ENCODE measurements at places on chromosomes 1 and 21.

DNA sequence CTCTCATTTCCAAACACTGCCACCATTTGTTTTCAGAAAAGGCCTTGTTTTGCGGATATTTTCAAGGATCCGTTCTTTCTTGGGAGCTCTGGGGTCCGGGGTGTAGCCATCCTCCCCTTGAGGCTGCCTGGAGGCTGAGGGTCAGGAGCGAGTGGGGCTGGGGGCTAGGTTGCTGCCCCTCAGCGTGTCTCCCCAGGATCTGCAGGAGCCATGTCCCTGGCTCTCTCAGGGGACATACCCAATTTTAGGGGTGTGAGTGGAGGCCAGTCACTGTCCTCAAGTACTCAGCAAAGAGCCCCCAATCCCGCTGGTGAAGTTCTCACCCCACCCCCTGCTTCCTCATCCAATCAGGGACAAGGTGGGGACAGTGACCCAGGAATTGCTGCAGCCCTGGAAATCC lies 15.0 kb upstream of the PRDM16 start:
- no peak for DNase-seq

DNA sequence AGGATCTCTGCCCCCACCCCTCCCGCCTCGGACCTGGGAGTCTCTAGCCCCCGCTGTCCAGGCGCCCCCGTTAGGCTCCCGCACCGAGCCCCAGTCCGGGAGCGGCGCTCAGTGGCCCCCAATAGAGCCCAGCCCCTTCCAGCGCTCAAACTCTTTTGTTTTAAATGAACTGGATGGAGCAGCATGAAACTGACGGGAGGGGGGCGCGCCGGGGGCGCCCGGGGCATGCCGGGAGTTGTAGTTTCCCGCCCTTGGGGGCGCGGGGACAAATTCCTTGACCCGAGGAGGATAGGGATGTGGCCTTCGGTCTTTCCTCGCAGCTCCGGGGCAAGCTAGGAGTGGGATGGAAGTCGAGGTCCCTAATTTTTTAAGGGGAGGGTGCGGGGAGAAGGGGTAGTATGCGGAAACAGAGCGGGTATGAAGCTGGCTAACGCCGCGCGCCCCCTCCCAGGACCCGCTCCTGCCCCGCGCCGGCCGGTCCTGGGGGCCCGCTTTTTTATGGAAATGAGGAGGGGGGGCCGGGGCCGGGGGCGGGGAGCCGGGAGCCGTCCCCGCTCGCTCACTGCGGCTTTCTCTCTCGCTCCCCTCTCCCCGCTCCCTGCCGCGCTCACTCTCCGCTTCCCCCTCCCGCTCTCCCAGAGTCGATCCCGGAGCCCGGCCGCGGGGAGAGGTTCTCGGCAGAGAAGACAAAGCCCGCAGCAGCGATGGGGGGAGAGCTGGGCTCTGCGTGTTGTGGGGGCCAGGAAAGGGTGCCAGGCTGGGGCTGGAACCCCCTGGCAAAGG lies at the start of gene MEX3A:
MEX3A (minus strand) TSS at position 157 of the 783 bp plus-strand sequence. CDS start 467 bp downstream, outside the sequence.
- DNase-seq, result peak; percentile 80

DNA sequence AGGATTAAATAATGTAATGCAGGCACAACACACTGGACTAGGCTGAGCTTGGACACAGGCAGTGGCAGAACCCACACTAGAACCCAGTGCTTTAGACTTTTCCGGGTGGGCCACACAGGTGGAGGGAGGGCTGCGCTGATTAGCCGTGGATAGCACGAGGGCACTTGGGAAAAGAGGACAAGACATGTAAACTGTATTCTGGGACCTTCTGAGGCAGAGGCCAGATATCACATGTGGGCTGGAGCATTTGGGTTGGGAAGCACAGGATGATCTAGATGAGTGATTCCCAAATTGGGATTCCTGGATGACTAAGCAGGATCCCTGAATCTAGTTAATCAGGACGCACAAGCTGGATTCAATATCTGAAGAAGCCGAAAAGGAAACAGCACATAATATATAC lies 20.3 kb upstream of the A3GALT2 start:
- no peak for DNase-seq

DNA sequence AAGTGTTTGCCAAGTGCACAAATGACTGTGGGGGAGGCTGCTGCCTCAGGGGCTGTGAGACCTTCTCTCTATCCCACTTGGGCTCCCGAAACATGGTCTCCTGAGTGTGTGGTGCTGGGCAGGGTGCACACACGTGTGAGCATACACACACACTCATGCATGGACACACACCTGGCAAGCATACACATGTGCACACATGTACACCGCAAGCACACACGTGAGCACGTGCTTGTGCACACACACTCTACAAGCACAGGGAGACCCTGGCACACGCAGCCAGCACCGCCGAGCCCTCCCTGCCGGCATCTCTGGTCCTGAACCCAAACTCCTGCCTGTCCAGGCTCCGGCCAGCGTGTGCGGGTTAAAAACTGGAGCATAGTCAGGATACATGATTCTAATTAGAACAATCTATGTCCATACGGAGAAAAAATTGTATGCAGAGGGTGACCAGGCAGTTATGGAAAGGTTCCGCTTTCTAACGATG lies 79.4 kb upstream of the TTC34 start:
- no peak for DNase-seq

DNA sequence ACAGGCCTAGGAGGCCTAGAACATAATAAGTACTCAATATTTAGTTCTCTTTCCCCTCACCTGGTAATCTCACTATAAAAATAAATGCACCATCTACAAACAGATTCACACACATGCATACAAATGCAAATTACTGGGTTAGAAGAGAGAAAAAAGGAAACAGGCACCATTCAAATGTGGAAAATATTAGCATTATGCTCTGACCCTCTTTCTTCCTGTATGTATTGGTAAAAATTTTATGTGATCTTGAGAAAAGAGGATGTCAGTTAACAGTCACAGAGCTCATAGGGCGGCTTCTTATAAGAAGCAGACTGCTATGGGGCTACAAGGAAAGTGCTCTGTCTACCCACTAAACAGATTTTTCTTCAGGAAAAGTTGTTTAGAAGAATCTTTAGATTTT lies 565.4 kb downstream of the LMO4 start:
- DNase-seq, result no peak

GRCh38 chr1:230701434-230701833 lies 12.5 kb downstream of the AGT start:
- DNase-seq, result no peak

- no peak for DNase-seq
Measured at GRCh38 chr1:116854403-116854690, 55.4 kb upstream of the PTGFRN start.

DNA sequence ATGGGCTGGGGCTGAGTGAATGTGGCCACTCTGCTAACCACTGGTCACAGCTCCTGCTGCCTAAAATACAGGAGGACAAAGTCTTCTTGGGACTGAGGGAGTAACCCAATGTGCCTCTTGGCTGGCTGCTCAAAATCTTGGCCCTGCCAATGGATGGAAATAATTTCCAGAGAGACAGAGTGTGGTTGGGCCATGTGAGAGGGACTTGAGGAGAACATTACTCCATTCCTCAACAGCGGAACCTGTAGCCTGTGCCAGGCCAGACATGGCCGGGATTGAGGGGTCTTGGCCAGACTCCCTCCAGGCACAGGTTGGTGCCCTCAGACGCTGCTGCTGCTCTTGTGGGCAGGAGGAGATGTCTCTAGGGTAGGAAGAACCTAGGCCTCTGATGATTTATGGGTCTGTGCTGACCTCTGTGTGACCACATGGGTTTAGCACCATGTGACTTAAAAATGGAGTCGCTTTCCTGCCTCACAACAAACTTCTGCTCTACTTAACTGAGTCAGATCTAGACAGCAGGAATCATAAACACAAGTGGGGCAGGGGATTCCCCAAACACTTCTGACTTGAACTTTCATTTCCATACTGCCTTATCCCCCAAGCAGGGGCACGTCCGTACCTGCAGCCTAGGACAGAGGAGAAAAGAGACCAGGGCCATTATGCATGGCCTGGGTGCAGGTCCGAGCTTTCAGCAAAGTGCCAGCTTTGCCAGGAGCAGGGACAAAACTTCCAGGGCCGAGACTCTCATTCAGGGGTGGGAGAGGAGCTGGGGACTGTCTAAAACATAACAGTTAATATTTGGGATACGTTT lies 79.2 kb downstream of the CD34 start:
- DNase-seq, result no peak

DNA sequence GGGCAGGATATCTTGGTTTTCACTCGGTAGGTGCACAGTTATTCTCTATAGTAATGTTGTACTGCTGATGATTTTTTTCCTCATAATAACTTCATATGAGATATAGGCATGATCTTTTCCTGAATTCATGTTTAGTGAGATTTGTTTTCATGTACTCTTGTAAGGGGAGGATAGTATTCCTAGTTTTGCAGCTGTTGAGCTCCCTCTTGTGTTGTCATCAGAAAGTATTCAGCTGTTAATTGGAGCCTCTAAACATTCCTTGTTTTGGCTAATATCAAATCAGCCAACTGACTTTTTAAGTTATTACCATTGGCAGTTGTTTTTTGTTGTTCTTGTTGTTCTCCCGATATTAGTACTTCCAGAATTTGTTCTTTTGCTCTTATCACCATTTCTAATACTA lies 24.4 kb downstream of the OR10R2 start:
- no peak for DNase-seq

DNA sequence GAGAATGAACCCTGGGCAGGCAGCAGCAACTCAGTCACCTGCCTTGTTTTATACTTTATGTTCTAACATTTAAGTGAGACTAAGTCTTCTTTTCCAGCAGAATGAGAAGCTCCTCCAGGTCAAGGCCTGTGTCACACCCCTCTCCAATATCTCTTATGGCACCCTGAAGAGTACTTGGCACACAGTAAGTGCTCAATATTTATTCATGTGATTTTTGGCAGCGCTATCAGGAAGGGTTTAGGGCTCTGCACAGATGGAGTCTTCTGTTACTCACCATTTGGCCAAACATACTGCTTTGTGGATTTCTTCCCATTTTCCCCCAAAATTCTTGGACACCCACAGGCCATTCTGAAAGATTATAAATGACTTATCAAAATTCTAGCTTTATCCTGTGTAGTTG lies 43.8 kb upstream of the MYBPHL start:
- DNase-seq, result no peak

DNA sequence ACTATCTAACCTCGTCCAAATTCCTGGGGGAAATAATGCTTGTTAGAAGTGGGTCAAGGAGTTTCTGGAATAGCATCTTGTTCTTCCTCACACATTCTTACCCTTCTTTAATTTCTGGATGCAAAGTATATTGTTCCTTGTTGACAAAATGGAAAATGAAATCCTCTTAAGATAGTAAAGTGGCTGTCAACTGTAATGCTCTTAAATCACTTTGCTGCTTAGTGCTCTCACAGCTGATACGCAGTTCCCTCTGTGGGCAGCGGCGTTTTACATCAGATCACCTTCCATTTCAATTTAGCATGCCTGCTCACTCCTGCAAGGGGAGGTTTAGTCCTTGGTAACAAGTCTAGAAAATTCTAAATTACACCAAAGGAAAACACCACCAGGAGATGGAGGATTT lies 113.1 kb downstream of the DNM3 start:
- no peak for DNase-seq

GRCh38 chr1:36382669-36383068 lies 3.1 kb downstream of the STK40 start:
- no peak for DNase-seq

GRCh38 chr1:228211531-228212414 lies 3.9 kb downstream of the OBSCN start:
- DNase-seq, result no peak

GRCh38 chr21:22280851-22281250 lies 1282.6 kb downstream of the NCAM2 start:
- DNase-seq, result no peak

GRCh38 chr21:15688016-15688415 lies 41.8 kb upstream of the USP25 start:
- no peak for DNase-seq

DNA sequence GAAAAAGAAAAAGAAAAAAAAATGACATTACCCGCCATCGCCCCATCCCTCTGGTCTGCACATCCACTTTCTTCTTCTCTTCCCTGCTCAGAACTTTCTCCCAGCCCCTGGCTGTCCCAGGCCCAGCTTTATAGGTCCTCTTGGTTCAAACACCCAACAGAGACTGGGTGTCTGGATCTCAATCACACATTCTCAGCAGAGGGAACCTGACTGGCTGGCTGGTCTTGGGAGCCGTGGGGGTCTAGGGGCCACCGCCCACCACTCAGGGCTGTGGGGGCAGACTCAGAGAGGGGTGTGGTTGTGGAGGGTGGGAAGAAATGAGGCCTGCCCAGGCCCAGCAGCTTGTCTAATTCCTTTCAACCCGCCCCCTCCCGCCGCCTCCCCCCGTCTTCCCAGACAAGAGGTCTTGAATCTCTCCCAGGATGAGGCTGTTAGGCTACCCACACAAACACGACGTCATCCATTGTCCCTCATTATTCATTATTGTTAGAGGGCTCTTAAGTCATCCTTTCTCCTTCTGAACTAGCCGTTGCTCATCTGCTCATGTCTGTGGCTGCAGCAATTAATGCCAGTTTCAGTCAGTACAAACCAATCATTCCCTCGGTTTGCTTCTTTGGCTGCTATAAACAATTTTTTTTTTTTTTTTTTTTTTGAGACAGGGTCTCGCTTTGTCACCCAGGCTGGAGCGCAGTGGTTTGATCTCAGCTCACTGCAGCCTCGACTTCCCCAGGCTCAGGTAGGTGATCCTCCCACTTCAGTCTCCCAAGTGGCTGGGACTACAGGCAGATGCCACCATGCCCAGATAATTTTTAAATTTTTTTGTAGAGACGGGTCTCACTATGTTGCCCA lies 40.6 kb upstream of the CLIC4 start:
- peak; percentile 43 for DNase-seq

DNA sequence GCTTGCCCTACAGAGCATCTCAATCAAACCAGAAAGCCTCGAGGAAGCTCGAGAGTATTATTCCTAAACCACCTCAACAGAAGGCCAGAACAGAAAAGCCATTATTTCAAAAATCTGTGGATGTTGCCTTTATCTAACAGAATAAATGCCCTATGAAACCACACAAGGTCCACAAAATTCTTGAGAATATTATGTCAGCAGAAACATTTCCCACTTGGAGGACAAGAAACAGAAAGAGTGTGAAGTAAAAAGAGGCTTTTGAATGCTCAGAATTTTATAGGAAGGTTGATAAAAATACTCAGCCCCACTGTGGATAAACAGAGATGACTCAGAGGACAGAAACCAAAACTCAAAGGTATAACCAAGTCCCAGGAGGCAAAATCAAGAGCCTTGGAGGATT lies 146.4 kb upstream of the LRRC7 start:
- no peak for DNase-seq

- DNase-seq, result no peak
Measured at GRCh38 chr1:64476251-64476952, 6.5 kb downstream of the CACHD1 start.

DNA sequence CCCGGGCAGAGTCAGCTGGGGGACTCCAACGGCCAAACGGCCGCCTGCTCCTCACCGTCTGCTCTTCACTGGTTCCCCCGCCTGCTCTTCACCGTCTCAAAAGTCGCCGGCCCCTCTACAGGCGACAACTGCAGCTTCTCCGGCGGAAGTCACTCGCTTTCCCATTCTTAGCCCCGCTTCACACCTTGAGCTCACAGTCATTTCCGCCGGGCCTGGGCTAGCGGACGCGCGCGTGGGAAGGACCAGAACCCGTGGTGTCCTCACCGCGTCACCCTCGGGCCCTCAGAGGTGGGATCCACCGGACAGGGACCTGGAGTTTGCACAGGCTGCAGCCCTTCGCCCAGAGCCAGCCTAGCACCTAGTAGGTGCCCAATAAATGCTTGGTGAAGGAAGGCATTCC lies 27.9 kb upstream of the HJV start:
- no peak for DNase-seq

GRCh38 chr1:1006305-1007159 lies 6.6 kb upstream of the HES4 start:
- DNase-seq, result no peak

- peak; percentile 50 for DNase-seq
Measured at GRCh38 chr1:22709891-22710700, 543 bp upstream of the EPHB2 start.

GRCh38 chr1:161473348-161473747 lies 31.9 kb upstream of the FCGR2A start:
- no peak for DNase-seq
